ENCODE measurements at places on chromosomes 7 and 10. TPM values are rescaled to one million over a fixed set of nuclear protein-coding genes. Genes with fewer than 3 reads are reported as not detected.

ACTR3C gene
- total RNA-seq = not detected

PIP gene
- not detected for total RNA-seq

C10orf53 gene
- total RNA-seq = not detected

GPR85 gene
- 0.19 TPM for total RNA-seq

PAX4 gene
- not detected for total RNA-seq

PRF1 gene
- not detected for total RNA-seq

SVIL gene
- 55.8 TPM for total RNA-seq

POLR1F gene
- 21.6 TPM for total RNA-seq

PLEKHS1 gene
- total RNA-seq = not detected

PRKG1 gene
- 3.9 TPM for total RNA-seq

POT1 gene
- total RNA-seq = 28.1 TPM

MRLN gene
- total RNA-seq = not detected

CLDN3 gene
- total RNA-seq = 0.09 TPM

TMEM229A gene
- total RNA-seq = not detected

TET1 gene
- total RNA-seq = 0.56 TPM

ANXA8 gene
- total RNA-seq = not detected

HTR5A gene
- total RNA-seq = not detected

HKDC1 gene
- total RNA-seq = 0.19 TPM

CRCP gene
- total RNA-seq = 31.8 TPM

BRI3 gene
- total RNA-seq = 65.7 TPM

OR2F2 gene
- not detected for total RNA-seq

CTAGE15 gene
- 0.38 TPM for total RNA-seq

NUTM2B gene
- total RNA-seq = 0.09 TPM

LRRC18 gene
- total RNA-seq = not detected

PPP1R17 gene
- total RNA-seq = not detected

KIF11 gene
- total RNA-seq = 24.6 TPM

IDI2 gene
- total RNA-seq = not detected

C10orf143 gene
- 0.45 TPM for total RNA-seq

HMX3 gene
- not detected for total RNA-seq

METTL27 gene
- total RNA-seq = 0.09 TPM

STK31 gene
- 0.19 TPM for total RNA-seq

MYL7 gene
- total RNA-seq = not detected

Measured in endothelial cell of coronary artery (primary cell).